ENCODE measurements at places on chromosomes 11 and 22.

DNA sequence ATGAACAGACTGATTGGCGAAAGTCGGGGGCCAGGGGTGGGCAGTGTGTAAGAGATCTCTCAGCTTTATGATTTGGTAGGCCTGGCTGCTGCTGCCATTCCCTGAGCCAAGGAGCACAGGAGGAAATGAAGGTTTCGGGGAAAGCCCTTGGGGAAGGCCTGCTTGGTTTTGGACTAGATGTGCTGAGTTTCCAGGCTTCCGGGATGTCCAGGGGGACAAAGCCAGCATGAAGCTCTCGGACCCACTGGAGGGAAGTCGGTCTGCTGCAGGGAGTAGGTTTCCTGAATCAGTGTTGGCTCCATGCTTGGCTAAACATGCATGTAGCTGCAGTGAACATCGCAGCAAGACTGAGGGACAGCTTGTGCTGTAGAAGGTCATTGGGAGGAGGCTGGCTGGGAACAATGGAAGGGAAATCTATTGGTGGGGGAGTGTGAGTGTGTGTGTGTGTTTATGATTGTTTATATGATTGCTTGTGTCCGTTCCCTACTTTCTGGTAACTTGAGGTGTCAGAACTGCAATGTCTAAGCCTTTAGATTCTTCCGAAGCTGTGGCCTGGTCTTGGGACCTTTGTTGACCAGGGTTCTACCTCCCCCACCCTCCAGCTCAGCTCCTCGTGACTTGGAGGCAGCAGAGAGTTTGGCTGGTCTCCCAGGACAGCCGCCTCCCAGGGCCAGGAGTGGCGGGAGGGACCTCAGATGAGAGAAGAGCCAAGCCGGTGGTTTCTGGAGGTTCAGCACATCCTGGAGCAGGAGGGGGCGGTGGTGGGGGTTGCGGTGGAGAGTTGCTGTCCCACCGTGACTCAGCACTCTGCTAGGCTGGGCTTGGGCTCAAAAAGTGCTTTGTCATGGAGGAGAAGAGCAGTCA lies 4.0 kb upstream of the FTH1 start:
- peak; percentile 88 for DNase-seq

DNA sequence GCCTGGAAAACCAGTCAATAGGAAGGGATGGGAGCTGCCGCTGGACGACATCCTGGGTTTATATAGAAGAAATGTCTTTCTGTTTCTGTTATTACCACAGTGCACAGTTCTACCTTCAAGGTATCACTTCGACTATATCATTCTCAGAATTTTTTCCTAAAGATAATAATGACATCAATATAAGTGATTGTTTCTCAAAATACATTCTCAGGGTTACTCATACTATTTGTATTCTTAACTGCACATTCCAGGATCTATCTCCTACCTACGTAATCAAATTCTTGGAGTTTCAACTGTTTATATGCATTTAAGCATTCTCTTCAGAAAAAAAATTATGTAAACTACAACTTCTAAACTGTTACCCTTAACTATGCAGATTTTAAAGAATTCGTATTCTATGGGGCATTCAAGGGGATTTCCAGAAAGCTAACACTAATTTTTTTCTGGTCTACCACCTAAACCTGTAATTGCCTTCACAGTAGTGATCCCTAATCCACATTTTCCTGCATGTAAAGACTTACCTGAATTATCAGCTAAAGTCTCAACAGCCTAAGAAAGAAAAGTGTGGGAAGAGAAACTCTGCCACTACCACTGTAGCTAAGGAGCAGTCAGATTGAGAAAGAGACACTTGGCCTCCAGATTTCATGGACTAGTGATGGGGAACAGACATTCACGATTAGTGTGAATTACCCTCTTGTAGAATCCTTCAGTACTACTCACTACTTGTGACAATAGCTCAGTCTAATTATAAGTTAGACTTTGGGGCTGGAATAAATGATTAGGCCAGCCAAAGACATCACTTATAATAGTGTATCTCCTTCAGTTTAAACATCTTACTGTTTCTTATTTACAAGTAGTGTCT lies at the start of gene OR51B5:
OR51B5 (minus strand) TSS at position 51 of the 862 bp plus-strand sequence; CDS start at position 51, 0 bp downstream.
- no peak for DNase-seq

GRCh38 chr11:128924510-128925249 lies 18.0 kb downstream of the TP53AIP1 start:
- no peak for DNase-seq

DNA sequence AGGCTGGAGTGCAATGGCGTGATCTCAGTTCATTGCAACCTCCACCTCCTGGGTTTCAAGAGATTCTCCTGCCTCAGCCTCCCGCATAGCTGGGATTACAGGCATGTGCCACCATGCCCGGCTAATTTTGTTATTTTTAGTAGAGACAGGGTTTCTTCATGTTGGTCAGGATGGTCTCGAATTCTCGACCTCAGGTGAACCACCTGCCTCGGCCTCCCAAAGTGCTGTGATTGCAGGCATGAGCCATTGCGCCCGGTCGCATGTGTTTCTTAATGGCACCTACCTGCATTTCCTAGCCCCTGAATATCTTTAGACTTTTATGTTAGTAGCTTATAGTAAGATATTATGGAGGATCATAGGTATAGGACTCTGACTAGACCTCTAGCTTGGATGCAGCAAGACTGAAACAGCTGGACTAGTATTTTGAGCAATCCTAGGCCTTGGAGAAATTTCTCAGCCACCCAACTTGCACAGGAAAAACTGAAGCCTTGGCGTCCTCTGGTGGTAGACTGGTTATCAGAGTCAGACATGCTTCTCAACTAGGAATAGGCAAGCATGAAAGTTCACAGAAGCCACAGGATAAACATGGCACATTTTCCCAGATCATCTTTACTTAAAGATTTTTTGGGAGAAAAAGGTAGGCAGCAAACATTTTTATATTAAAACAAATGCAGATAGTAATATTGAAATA lies 22.7 kb upstream of the C1QTNF4 start:
- no peak for DNase-seq

GRCh38 chr11:128487978-128488377 lies 99.4 kb downstream of the ETS1 start:
- DNase-seq: no peak

DNA sequence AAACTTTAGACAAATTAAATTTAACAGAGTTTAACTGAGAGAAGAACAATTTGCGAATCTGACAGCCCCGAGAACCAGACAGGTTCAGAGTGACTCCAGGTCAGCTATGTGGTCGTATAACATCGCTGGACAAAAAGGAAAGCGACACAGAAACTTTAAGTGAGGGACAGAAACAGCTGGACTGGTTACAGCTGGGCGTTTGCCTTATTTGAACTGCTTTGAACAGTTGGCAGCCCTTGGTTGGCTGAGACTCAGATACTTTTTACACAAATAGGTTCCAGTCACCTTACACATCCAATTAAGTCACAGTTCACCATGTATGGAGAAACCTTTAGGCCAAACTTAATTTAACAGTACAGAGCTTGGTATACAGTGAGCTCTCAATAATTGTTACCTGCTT lies 436.9 kb downstream of the GUCY1A2 start:
- no peak for DNase-seq
